ENCODE measurements at places on chromosomes 3 and 15. TPM values are rescaled to one million over a fixed set of nuclear protein-coding genes. Genes with fewer than 3 reads are reported as not detected.
A peak's percentile ranks its signal among the peaks of the same experiment; 100 is the strongest.

DNA sequence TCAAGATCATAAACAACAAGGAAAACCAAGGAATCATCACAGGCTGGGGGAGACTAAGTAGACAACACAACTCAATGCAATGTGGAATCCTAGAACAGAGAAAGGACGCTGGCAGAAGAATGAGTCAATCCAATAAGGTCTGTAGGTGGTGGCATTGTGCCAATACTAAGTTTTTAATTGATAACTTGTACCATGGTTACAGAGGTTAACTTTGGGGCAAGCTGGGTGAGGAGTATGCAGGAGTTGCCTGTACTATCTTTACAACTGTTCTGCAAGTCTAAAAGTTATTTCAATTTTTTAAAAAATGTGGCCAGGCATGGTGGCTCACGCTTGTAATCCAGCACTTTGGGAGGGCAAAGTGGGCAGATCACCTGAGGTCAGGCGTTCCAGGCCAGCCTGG is 46.2 kb downstream of the RORA start:
- no peak overlapping the region for H3K4me3 ChIP-seq
- H3K27me3 ChIP-seq, result no peaks in the 10 kb centered on the region
- no peak overlapping the region for H3K27ac ChIP-seq

Gene CHRM5
- total RNA-seq, result not detected

Gene FOXL2NB
- total RNA-seq, result 18.3 TPM

GRCh38 chr15:67840749-67841512 is 1.1 kb upstream of the RNU6-1 start:
- H3K4me1 ChIP-seq, result peaks cover 13% of the 10 kb centered on the region
- H3K27me3 ChIP-seq, result no peaks in the 10 kb centered on the region
- H3K36me3 ChIP-seq, result no peaks in the 10 kb centered on the region
- H3K4me3 ChIP-seq, result peak overlapping the region; percentile 82

DNA sequence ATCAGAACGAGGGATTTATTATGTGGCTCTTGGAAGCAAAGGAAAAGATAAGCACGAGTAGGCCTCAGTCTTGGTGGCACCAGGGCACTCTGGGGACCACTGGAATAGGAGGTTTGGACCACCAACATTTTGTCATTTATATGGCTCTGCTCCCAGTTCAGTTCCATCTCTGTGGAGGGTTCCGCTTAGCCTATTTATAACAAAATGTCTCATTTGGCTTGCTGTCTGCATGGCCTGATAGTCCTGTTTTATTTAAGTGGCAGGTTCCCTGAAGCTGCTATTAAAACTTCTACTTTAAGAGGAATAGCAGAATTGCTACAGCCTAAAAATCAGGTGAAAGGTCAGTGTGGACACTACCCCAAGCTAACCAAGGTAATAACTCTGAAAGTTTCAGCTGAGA is 27.2 kb downstream of the MAP2K5 start:
- no peak for DNase-seq
- H3K4me3 ChIP-seq, result no peak overlapping the region
- no peaks in the 10 kb centered on the region for H3K36me3 ChIP-seq
- H3K27ac ChIP-seq, result no peak overlapping the region
- H3K4me1 ChIP-seq, result no peaks in the 10 kb centered on the region
- H3K27me3 ChIP-seq, result no peaks in the 10 kb centered on the region

DNA sequence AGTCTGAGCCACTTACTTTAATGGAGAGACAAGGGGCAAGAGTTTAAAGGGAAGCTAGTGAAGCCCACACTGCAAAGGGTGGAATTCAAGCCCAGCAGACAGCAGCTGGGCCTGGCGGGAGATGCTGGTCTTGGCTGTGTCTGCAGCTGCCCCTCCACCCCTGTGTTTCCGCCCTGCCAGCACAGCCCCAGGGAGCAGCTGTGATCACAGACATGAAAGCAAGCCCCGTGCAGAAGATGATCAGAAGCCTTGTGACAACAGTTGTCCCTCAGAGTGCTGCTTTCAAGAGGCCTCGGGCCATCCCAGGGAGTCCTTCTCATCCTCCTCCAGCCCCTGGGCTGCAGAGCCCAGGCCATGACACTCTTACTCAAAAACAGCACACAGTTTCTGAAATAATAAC is 24.1 kb upstream of the SLC6A1 start:
- no peak overlapping the region for H3K4me3 ChIP-seq
- no peaks in the 10 kb centered on the region for H3K36me3 ChIP-seq
- no peaks in the 10 kb centered on the region for H3K4me1 ChIP-seq
- no peaks in the 10 kb centered on the region for H3K27me3 ChIP-seq

DNA sequence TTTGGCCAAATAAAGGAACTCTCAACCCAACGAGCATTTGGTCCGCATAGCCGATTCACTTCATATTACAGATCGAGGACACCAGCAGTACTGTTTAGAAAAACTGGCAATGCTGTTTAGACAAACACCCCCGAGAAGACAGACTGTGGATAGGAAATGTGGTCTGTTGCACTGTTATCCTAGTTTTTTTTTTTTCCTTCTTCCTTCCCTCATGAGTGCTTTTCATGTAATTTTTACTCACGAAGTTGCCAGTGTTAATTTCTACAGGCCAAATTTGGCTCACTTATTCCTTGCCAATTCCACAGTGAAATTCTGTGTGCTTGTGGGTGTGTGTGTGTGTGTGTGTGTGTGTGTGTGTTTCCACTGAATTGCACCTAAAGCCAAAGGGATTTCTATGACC is 165.7 kb downstream of the FOXP1 start:
- H3K27me3 ChIP-seq, result no peaks in the 10 kb centered on the region
- no peak overlapping the region for H3K4me3 ChIP-seq
- H3K4me1 ChIP-seq, result no peaks in the 10 kb centered on the region
- H3K27ac ChIP-seq, result no peak overlapping the region

Gene ABCC5
- 15.9 TPM for total RNA-seq

DNA sequence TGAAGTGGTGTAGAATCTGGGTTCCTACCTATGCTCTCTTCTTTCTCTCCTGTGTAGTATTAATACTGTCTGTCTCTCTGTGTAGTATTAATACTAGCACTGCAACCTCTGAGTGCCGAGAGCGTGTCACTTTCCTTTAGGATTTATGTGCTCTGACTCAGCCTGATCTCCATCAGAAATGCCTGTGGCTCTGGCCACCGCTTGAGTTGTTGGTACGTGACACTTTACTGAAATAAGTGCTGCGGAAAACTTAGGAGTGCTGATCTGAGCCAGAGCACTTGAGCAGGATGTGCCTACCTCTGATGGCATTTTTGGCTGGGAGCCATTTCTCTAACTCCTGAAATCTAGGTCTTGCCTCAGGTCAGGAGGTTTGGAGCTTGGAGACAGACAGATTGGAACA is 807.4 kb downstream of the SQOR start:
- no peaks in the 10 kb centered on the region for H3K36me3 ChIP-seq
- no peak overlapping the region for H3K27ac ChIP-seq
- no peaks in the 10 kb centered on the region for H3K4me1 ChIP-seq
- H3K4me3 ChIP-seq, result no peak overlapping the region

DNA sequence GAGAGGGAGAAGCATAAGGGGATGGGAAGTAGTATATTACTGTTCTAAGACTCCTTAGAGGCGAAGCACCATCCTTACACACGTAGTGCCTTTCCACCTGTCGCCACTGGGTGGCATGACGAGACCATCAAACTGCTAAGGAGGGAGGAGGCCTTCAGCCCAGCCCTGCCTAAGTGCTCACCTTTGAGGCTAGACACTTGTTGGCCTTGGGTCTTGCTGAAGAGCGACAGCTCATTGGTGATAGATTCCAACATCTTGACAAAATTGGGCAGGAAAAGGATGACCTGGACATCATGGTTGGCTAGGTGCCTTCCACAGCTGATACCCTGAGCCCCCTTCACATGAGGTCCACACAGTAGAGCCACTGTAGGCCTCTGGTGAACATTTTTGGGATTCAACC is 19.6 kb downstream of the CLK3 start:
- no peak for DNase-seq
- H3K27me3 ChIP-seq, result no peaks in the 10 kb centered on the region
- H3K4me3 ChIP-seq, result no peak overlapping the region
- no peak overlapping the region for H3K27ac ChIP-seq
- no peaks in the 10 kb centered on the region for H3K36me3 ChIP-seq
- no peaks in the 10 kb centered on the region for H3K4me1 ChIP-seq

Gene NLGN1
- total RNA-seq, result 9.3 TPM

Gene STRIT1
- total RNA-seq, result not detected

- no peak overlapping the region for H3K4me3 ChIP-seq
- no peak overlapping the region for H3K27ac ChIP-seq
- no peaks in the 10 kb centered on the region for H3K4me1 ChIP-seq
- no peaks in the 10 kb centered on the region for H3K36me3 ChIP-seq
These were observed 69.1 kb upstream of the TSEN2 start for GRCh38 chr3:12415014-12415680.

DNA sequence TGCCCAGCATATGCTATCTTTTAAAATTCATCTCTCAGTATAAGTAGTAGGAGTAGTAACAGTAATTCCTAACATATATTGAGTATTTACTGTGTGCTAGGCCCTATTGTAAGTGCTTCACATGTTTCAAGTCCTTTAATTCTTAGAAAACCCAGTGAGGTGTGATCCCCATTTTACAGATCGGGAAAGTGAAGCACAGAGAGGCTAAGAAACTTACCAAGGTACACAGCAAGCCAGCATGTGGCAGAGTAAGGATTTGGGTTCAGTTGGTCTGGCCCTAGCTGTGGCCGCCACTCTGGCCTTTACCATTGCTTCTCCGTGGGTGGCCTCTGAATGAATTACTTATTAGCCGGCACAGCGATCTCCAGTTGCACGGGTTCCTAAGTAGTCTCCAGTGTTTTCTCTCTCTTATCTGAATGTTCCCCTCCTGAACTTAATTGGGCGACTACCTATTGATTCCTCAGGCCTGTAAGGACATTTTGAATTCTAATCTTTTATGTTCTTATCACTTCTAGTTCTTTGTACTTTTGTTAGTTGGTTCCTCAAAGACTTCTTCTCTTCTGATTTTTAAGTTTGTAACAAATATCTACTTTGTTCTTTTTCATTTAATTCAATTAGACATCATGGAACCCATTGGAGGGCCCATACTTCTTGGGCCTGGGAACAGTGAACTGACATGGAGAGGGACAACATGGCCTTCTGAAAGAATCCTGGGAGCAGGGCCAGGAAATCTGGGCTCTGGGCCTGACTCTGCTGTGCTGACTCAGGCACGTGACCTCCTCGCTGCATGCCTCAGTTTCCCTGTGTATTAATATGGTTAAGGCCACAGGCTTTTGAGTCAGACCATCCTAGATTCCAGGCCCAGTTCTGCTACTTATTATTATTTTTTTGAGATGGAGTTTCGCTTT is 11.6 kb downstream of the CLCN2 start:
- H3K27me3 ChIP-seq, result no peaks in the 10 kb centered on the region
- H3K4me1 ChIP-seq, result peaks cover 10% of the 10 kb centered on the region
- no peak overlapping the region for H3K27ac ChIP-seq
- H3K4me3 ChIP-seq, result no peak overlapping the region

Gene CPLX3
- total RNA-seq, result not detected

Gene KCNAB1
- 1.3 TPM for total RNA-seq

DNA sequence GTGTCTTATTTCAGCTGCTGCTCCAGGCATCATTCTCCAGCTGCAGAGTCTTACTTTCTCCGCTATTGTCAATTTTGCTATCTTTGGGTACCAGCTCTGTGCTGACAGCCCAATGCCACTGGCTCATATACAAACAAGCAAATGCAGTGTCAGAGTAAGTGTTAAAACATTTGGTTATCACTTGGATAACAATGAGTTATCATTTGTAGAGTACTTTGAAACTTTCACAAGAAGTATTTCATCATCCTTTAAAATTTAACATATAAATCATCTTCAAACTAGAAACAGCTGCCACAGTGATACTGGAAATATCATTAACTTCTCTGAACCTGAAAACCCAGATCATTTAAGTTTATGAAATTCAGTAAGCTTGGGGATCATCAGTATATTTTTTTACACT is 13.8 kb downstream of the TSPAN3 start:
- H3K4me3 ChIP-seq, result no peak overlapping the region
- H3K36me3 ChIP-seq, result no peaks in the 10 kb centered on the region
- H3K27ac ChIP-seq, result no peak overlapping the region
- H3K4me1 ChIP-seq, result peaks cover 6% of the 10 kb centered on the region
- DNase-seq, result no peak

DNA sequence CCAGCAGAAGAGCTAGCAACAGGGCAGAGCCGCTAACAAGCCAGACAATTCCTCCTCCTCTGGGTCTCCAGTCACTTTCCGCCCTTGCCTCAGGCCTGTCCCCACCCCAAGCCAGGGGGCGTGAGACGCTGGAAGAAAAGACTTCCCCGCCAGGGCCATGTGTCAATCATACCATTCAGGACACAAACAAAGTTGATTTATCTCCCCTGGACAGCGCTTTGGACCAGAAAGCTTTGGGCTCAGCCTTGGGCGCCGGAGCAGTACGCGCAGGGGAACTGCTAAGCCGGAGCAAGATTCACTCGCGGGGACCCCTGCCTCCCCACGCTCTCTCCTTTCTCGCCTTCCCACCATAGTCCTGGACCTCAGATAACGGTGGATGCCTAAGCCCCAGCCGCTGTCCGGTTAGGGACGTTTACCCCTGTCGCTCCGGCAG is 479 bp downstream of the LRRC2 start:
- H3K36me3 ChIP-seq, result no peaks in the 10 kb centered on the region
- peak overlapping the region; percentile 89 for H3K27ac ChIP-seq
- no peaks in the 10 kb centered on the region for H3K4me1 ChIP-seq

DNA sequence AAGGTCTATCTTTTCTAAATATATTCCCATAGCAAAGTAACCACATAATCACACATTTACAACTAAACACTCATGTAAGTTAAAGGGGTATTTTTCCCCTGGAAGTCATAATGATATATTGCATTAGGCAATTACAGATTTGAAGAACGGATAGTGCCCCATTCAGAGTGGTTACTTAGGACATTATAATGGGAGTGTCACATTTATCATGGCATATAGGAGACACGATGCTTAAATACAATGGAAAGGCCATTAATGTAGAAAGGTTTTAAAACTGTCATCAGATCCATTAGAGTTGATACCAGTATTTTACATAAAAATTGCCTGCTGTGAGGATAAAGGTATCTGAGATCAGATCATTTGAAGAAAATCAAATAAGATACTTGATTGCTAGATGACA is 582.0 kb upstream of the SEMA6D start:
- no peak for DNase-seq
- H3K36me3 ChIP-seq, result no peaks in the 10 kb centered on the region
- H3K27ac ChIP-seq, result no peak overlapping the region
- H3K27me3 ChIP-seq, result no peaks in the 10 kb centered on the region
- no peak overlapping the region for H3K4me3 ChIP-seq
- no peaks in the 10 kb centered on the region for H3K4me1 ChIP-seq

- no peaks in the 10 kb centered on the region for H3K36me3 ChIP-seq
- DNase-seq, result no peak
- H3K4me1 ChIP-seq, result no peaks in the 10 kb centered on the region
These were observed 35.2 kb upstream of the BFSP2 start for GRCh38 chr3:133364704-133365103.

DNA sequence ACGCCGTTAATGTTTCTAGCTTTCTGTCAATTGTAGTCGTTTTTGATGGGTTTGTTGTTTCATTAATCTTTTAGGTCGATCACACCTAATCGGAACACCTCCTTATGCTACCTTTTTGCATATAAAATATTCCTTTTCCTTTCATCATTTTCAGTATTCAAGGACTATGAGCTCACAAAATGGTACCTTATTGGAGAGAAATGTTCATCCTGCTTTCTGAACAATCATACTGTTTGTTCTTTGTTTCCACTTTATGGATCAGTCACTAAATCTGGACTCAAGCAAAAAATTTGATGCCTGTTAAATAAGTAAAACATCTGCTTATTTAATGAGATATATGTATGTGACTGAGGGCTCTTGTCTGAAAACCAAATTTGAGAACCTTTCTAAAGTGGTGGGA is 1.1 kb downstream of the KIF15 start:
- H3K36me3 ChIP-seq, result no peaks in the 10 kb centered on the region
- H3K27ac ChIP-seq, result no peak overlapping the region
- H3K4me3 ChIP-seq, result no peak overlapping the region
- H3K27me3 ChIP-seq, result no peaks in the 10 kb centered on the region
- DNase-seq, result no peak

All from uterus (tissue), 4 donors.